ENCODE measurements at places on chromosomes 11 and 22.

GRCh38 chr11:57674251-57674650 lies 6.3 kb downstream of the ZDHHC5 start:
- DNase-seq: no peak

DNA sequence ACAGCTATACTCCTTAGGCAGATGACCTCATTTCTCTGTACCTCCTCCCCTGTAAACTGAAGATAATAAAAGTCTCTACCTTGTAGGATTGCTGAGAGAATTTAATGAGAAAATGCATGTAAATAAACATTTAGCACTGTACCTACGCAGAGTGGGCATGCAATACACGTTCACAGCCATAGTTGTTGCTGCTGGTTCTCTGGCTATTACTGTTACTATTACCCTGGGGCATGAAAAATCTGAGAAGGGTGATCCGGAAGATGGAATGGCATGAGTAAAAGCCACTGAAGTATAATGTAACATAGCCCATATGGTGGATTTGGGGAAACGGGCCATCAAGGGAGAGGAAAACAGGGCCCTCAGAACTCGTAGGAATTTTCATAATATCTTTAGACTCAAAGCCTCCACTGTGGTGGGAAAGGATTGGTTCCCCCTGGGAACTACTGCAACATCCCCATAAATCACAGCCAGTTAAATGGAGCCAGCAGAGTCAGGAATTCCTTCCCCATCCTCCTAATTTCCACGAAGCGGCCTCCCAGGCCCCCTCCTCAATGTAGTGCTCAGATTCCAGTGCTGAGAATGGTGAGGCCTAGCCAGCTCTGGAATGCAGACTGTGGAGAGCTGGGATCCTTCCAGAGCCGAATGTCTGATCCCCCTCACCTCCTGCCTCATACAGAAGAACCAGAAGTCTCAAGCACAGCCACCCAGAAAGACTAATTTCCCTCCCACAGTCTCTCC lies 205.3 kb downstream of the MN1 start:
- DNase-seq: no peak

- DNase-seq: no peak
Observed at GRCh38 chr11:3825473-3826154, 15.1 kb downstream of the RHOG start.

GRCh38 chr22:45864959-45865476 lies 111.9 kb downstream of the WNT7B start:
- no peak for DNase-seq

DNA sequence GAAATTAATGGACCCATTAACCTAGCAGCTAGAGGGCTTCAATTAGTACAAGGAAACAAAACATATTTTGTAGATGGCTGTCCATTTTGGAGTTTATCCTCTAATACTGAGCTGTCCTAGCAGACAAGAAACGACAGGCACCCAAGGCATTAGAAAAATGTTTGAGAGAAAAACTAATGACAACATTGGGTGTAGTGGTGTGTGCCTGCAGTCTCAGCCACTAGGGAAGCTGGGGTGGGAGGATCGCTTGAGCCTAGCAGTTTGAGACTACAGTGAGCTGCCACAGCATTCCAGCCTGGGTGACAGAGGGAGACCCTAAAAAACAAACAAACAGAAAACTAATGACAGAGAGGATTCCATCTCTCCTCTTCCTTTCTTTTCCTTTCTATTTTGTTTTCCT lies 1.5 kb downstream of the A4GALT start:
- peak; percentile 50 for DNase-seq

DNA sequence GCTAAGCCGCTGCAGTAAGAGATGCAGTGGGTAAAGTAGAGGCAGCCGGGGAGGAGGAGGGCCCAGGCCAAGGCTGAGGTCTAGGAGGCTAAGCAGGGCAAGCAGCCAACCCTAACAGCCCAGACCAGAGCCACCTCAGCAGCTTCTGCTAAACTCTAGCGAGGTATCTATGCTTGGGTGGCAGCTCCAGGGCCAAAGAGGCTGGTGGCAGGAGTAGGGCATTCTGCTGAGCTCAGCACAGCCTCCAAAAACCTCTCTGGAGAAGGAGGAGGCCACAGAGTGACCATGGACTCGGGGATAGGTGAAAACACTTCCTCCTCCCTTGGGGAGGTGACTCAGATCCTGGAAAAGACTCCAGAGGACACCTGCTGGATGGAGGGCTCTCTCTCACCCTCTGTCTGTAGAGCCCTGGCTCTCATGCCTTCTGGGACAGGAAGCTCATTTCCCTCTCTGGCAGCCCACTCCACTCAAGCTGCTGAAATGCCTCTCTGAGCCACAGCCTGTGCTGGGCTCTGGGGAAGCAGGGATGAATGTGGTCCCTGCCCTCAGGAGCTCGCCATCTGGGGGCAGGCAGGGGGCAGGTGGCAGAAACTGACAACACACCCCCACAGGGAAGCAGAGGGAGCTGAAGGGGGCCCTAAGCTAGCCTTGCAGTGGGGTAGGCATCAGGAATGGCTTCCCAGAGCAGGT lies 16.5 kb upstream of the TPBGL start:
- DNase-seq: no peak

- peak; percentile 63 for DNase-seq
Observed at GRCh38 chr11:72072348-72072747, 8.0 kb downstream of the NUMA1 start.

GRCh38 chr11:78190871-78191538 lies 2.3 kb downstream of the USP35 start:
- no peak for DNase-seq

- DNase-seq: no peak
Observed at GRCh38 chr22:25940479-25940878, 198.5 kb downstream of the MYO18B start.

Measured in A673 (cell line).